ENCODE measurements at places on chromosomes 6 and 20.

GRCh38 chr6:39558079-39558478, 167.1 kb downstream of the KIF6 start:
- DNase-seq = no peak

DNA sequence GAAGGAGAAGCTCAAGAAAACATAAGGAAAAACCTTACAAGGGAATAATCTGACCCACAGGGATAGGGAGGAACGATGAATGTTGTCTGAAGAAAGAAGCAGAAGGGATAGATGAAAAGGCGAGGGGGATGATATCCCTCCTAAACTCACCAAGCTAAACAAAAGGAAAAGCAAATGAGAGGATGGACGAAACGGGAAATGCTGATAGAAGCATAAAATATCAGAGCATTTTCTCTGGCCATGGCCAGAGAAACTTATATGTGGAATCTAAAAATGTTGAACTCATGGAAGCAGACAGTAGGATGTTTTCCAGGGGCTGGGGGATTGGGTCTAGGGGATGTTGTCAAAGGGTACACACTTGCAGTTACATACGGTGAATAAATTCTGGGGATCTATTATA, 148.4 kb upstream of the FOXQ1 start:
- no peak for DNase-seq

- no peak for DNase-seq
These were observed 221.4 kb downstream of the CDKAL1 start for GRCh38 chr6:20755631-20756030.

GRCh38 chr6:150027806-150028565, 2.7 kb upstream of the RAET1L start:
- DNase-seq = no peak

DNA sequence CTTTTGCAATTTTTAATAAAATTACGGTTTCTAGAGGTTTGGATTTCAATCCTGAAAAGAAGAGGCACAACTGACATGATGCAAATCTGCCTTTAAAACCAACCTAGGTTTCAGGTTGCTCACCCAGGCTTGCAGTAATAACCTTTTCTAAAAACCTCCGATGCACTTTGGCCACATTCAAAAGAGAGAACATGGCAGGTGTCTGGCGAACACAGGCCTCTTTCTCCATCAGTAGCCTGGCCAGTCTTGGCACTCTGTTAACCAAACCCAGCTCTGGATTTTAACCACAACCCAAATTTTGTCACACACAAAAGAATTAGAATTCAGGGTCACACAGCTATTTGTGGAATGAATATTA, 55.8 kb upstream of the MAFB start:
- DNase-seq = no peak

- no peak for DNase-seq
These were observed 164.0 kb downstream of the MEI4 start for GRCh38 chr6:77816766-77817270.

- DNase-seq = no peak
These were observed 8.8 kb upstream of the PCMTD2 start for GRCh38 chr20:64246616-64247306.

- DNase-seq = no peak
These were observed 14.8 kb downstream of the ERMARD start for GRCh38 chr6:169766232-169766631.

GRCh38 chr6:116616737-116617053, 416 bp downstream of the RSPH4A start:
- DNase-seq = no peak

DNA sequence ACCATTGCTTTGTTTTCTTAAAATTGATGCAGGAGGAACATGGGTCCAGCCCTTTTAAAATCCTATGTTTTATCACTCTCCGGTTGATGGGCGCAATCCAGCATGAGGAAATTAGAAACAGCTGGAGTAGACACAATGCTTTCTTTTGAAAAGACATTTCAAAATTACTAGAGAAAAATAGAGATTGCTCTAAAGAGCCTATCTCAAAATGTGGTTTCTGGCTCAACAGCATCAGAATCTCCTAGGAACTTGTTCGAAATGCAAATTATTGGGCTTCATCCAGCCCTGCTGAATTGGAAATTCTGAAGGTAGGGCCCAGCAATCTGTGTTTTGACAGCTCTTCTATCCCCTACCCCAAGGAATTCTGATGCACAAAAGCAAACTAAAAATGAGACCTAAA, 190.8 kb upstream of the BMP2 start:
- no peak for DNase-seq

GRCh38 chr6:162704001-162704400, 23.6 kb downstream of the PRKN start:
- DNase-seq = no peak

GRCh38 chr6:144939921-144940320, 654.8 kb downstream of the UTRN start:
- no peak for DNase-seq

DNA sequence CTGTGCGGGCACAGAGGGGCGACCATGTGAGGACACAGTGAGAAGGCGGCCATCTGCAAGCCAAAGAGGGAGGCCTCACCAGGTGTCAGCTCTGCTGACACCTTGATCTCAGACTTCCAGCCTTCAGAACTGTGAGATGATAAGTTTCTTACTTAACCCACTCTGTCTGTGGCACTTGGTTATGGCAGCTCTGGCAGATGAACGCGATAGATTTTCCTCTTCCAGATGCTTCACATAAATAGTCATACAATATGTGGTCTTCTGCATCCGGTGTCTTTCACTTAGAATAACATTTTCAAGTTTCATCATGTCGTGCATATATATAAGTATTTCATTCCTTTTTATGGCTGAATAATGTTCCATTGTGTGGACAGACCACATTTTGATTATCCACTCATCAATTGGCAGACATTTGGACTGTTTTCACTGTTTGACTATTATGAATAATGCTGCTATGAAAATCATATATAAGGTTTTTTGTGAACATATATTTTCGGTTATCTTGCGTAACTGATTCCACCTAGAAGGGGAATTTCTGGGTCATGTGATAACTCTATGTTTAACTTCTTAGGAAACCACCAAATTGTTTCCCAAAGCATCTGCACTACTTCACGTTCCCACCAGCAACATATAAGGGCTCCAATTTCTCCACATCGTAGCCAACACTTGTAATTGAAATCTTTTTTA, 30.2 kb downstream of the PRR18 start:
- no peak for DNase-seq

DNA sequence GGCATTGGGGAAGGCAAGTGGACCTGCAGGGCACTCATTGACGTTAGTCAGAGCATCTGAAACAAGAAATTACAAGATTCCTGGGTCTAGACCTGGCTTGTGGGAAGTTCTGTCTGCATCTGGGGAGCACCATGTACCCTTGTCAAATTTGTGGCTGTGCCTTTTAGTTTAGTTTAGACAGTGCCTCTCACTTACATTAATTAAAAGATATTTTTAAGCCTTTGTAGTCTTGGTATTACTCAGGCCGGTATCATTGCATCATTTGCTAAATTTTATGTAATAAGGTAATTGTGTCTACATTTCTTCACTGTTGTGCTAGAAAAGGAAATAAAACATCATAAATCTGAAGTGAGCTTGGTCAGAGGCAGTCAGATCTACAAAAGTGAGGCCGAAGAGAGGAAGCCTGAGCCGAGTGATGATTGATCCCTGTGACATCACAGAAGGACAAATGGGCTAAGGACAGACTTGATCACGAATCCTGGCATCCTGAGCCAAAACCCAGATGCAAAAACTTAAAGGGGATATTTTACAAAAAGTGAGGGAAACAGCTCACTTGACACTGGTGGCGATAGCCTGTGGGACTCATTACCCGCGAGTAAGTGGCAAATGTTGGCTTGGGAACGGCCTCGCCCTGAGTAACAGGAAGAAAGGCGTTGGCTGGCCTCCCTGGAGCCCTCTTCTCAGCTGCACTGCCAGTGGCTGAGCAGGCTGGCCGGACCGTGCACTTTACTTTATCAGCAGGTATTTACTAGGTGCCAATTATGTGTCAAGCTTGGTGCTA, 106.5 kb downstream of the TCP11 start:
- no peak for DNase-seq

- DNase-seq = peak; percentile 46
These were observed at the start of gene GNMT for GRCh38 chr6:42960243-42961019. Gene GNMT, plus strand, starts transcription at chr6:42960754. Its CDS starts 14 bp downstream, at chr6:42960768.

- no peak for DNase-seq
These were observed 7.6 kb downstream of the CD24 start for GRCh38 chr6:106966671-106967640.

DNA sequence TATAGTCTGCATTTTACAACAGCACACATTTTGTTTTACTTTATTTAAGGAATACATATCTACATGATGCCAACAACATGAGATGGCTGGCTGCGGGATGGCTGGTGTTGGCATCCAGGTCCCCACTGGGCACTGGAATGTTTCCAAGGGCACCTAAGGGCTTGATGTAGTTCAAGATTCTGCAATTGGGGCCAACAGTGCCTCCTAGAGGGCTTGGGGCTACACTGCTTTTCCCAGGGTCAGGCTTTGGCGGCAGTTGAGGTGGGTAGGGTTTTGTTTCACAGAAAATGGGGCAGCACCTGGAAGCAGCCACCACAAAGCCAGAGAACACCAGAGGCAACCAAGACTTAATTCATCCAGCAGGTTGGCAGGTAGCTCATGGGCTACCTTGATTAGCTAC, 202.2 kb upstream of the PRND start:
- no peak for DNase-seq

GRCh38 chr6:163667372-163668060, 253.0 kb downstream of the QKI start:
- no peak for DNase-seq

DNA sequence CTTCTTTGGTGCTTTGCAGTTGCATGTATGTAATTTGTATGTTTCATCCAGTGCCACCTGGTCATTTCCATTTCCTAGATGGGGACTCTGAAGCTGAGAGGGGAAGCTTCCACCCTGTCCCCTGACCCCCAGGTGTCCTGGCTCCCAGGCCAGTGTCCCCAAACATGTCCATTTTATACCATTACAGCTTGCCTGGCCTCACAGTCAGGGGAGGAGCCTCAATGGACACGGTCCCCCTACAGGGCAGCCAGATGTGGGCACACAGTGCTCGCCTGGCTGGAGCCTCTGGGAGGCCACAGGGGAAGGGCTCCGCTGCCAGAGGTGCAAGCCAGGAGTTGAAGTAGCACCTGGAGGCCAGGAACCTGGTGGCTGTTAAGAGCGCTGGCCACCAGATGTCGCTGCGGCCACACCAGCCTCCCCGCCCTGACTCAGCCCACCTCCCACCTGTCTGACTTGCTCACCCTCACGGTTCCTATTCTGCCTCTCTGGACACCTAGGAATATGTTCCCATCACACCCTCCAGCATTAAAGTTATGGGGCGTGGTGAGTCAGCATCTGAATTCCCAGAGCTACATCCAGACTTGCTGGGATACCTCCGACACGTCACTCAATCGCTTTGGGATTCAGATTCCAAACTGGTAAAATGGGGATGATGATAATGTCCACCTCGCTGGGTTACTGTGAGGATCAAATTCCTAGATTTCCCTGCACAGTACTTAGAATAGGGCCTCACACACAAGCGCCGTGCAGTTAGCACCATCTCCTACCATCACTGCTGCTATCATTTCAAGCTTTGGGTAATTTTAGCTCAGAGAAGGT, 107.4 kb downstream of the SULF2 start:
- DNase-seq = peak; percentile 69

- no peak for DNase-seq
These were observed 283.7 kb downstream of the CD83 start for GRCh38 chr6:14401246-14401645.

DNA sequence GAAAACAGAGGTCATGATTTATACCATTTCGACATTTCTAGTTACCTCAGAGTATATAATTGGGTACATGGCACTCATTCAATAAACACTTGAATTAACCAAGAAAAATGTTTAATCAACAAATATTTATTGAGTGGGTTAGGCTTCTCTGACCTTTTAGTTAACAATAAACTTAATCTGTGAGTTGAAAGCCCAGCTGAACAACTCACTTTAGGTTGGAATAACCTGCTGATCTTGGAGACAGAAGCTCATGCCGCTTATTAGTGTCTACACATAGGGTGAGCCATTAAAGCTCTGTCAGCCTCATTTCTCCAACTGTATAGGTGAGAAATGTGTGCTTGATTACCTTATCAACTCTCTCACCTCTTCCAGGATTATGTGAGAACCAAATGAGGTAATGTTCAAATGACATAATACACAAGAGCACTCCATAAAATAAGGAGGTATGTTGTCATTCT, 98.2 kb upstream of the DTNBP1 start:
- no peak for DNase-seq

- DNase-seq = no peak
These were observed at the start of gene ADGRF4 for GRCh38 chr6:47698342-47698787. Gene ADGRF4, plus strand, starts transcription at chr6:47698580. Its CDS starts 8,666 bp downstream, at chr6:47707246.

DNA sequence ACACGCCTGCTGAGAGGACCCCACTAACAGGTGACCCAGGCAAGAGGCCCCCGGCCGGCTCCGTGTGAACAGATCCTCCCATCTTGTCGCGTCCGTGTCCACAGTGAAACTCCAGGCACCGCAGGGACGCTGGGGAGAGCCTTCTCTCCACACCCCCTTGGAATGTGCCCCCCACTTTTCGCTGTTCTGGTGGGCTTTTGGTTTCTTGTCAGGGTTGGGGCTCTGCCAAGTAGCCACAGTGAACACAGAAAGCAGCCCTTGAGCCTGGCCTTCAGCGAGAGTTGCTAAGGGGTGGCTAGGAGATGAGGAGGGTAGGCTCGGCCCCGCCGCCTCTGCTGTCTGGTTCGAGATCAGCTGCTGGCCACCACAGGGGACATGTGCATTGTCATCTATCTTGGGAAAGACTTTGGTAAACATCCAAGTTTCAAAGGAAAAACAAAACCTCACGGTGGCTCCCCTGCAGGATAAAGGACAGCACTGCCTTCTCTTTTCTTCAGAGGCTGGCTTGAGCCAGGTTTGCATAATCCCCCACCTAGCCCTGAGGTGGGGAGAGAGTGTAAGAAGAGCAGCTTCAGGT, 22.7 kb downstream of the SYNDIG1 start:
- DNase-seq = no peak

DNA sequence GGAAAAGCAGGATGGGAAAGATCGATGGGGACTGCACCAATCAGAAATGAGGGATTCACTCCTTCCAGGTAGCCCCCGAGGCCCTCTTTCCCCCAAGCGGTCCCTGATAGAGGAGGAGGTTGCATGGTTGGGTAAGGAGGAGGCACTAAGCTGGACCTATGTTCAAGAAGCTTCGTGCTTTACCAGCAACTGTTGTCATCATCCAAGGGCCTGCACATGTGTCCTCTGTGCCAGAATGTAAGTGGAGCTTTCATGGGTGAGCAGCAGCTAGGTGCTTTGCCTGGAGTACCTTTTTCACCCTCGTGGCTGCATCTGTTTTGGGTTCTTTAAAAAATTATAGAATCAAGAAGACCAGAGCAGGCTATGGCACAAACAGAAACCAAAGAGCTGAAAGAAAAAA, 54.0 kb downstream of the GMPR start:
- DNase-seq = no peak

DNA sequence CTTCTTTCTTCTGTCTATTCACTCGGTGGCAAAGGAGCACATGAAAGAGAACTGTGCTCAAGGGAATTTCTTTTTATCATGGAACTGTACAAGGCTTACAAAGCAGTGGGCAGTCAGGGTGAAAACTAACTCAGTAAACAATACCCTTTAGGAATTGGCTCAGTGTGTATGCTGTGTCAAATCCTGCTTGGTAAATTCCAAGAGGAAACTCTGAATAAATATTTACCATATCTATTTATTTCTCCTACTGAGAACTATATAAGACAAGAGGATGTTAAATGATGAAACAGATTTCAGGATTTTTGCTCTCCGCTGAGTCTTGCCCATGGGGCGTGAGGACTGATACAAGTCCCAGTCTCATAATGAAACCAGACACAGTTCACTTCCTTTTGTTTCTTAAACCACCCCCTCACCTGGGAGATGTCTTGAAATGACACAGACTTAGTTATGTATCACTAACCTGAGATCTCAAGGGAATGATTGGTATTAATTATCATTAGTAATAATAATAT, 188.8 kb downstream of the BACH2 start:
- DNase-seq = peak; percentile 33

- DNase-seq = no peak
These were observed 61.4 kb upstream of the APCDD1L start for GRCh38 chr20:58576603-58576970.

Measured in stimulated activated CD4-positive, alpha-beta T cell treated with anti-CD3 and anti-CD28 coated beads, Interleukin-4, amount 100 ng/mL, for 1 hour (primary cell).